ENCODE measurements at places on chromosomes 3 and 15. TPM values are rescaled to one million over a fixed set of nuclear protein-coding genes. Genes with fewer than 3 reads are reported as not detected.

Gene DUOX1
- 3.3 TPM for polyA plus RNA-seq

GRCh38 chr3:52463416-52463815 is 8.0 kb downstream of the NISCH start:
- DNase-seq: no peak

- no peak for DNase-seq
These were observed at the start of gene PRRT3 for GRCh38 chr3:9951962-9952805. Gene PRRT3, minus strand, starts transcription at chr3:9952408. Its CDS starts 2,293 bp downstream, at chr3:9950115.

- DNase-seq: no peak
These were observed 85.1 kb upstream of the OCA2 start for GRCh38 chr15:28184166-28184565.

GRCh38 chr15:92111291-92111690 is 257.8 kb downstream of the SLCO3A1 start:
- no peak for DNase-seq
